ENCODE measurements at places on chromosomes 5 and 9. TPM values are rescaled to one million over a fixed set of nuclear protein-coding genes. Genes with fewer than 3 reads are reported as not detected.

DNA sequence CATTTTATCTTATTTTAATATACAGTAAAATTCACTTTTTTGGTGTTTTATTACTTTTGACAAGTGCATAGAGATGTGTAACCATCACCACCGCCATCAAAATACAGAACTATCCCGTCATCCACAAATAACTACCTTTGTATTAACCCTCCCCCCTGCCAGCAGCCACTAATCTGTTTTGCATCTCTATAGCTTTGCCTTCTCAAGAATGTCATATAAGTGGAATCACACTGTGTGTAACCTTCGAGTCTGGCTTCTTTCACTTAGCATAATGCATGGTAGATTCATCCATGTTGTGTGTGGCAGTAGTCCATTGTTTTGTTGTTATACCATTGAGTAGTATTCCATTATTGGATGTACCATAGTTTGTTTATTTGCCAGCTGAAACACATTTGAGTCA lies 98.8 kb downstream of the BOD1 start:
- no peak overlapping the region for H3K4me3 ChIP-seq
- H3K27me3 ChIP-seq, result no peaks in the 10 kb centered on the region
- DNase-seq, result no peak
- H3K36me3 ChIP-seq, result no peaks in the 10 kb centered on the region
- no peaks in the 10 kb centered on the region for H3K4me1 ChIP-seq
- H3K27ac ChIP-seq, result no peak overlapping the region

DNA sequence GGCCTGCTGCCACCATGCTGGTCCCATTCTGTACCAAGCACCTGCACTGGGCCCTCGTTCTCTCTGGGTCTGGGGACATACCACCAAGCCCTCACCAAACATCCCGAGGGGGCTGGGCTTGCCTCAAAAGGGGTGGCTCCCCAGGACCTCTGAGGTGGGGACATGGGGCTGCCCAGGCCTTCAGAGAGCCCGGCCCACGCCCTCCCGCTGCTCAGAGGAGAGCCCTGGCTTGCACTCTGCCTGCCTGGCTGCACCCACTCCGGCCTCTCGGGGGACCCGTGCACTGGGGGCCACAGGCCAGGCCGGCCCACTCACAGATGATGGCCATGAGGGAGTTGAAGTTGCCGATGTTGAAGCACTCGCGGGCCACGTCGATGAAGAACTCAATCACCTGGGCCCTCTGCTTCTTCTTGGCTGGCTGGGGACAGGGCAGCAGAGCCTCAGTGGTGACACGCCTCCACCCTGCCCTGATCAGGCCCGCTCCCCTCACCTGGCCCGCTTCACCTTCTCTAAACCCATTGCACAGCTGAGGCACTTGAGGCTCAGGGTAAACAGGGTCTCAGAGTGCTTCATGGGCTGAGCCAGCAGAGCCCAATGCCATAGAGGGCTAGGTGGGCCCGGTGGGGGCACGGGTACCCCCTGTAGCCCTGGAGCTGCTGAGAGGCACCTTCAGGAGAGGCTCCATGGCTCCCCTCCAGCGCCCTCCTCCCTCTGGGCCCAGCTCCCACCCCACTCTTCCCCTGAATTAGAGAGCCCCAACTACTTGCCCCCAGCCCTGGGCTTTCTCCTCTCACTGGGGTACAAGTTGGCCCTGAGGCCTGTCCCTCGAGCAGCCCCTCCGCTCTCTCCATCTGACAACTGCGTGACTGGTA lies 47.7 kb upstream of the RNF130 start:
- H3K27me3 ChIP-seq, result no peaks in the 10 kb centered on the region
- H3K27ac ChIP-seq, result no peak overlapping the region
- no peaks in the 10 kb centered on the region for H3K4me1 ChIP-seq
- H3K4me3 ChIP-seq, result no peak overlapping the region
- no peaks in the 10 kb centered on the region for H3K36me3 ChIP-seq

TEX48 gene
- not detected for total RNA-seq

MEF2C gene
- 3.1 TPM for total RNA-seq

- no peaks in the 10 kb centered on the region for H3K27me3 ChIP-seq
- DNase-seq, result no peak
- H3K4me3 ChIP-seq, result no peak overlapping the region
- H3K4me1 ChIP-seq, result no peaks in the 10 kb centered on the region
Observed at GRCh38 chr5:62682059-62682458, 103.4 kb downstream of the LRRC70 start.

SURF2 gene
- total RNA-seq, result 31.0 TPM

- peak overlapping the region; percentile 70 for H3K4me3 ChIP-seq
- DNase-seq, result no peak
- peaks cover 37% of the 10 kb centered on the region for H3K4me1 ChIP-seq
- H3K36me3 ChIP-seq, result no peaks in the 10 kb centered on the region
- H3K27ac ChIP-seq, result peak overlapping the region; percentile 89
Observed at GRCh38 chr9:96854651-96855273, 448 bp upstream of the ZNF782 start.

GRCh38 chr9:37676411-37676830 lies 25.7 kb downstream of the FRMPD1 start:
- no peak for DNase-seq
- H3K36me3 ChIP-seq, result no peaks in the 10 kb centered on the region
- H3K4me3 ChIP-seq, result no peak overlapping the region
- H3K27me3 ChIP-seq, result no peaks in the 10 kb centered on the region

CHSY3 gene
- not detected for total RNA-seq

PCDHA7 gene
- 0.15 TPM for total RNA-seq
